Gastrocnemius medialis (tissue), 4 donors: ENCODE measurements at places on chromosomes 7 and 10. TPM values are rescaled to one million over a fixed set of nuclear protein-coding genes. Genes with fewer than 3 reads are reported as not detected.

AGAP6 gene
- 6.4 TPM for total RNA-seq

- H3K27ac ChIP-seq, result no peak overlapping the region
- H3K4me1 ChIP-seq, result no peaks in the 10 kb centered on the region
- H3K27me3 ChIP-seq, result no peaks in the 10 kb centered on the region
- no peak for DNase-seq
- no peaks in the 10 kb centered on the region for H3K36me3 ChIP-seq
Observed at GRCh38 chr10:60346661-60347060, 43.0 kb downstream of the ANK3 start.

- H3K4me3 ChIP-seq, result no peak overlapping the region
- DNase-seq, result no peak
- no peak overlapping the region for H3K27ac ChIP-seq
Observed at GRCh38 chr7:94258418-94259300, 136.0 kb upstream of the COL1A2 start.

DNA sequence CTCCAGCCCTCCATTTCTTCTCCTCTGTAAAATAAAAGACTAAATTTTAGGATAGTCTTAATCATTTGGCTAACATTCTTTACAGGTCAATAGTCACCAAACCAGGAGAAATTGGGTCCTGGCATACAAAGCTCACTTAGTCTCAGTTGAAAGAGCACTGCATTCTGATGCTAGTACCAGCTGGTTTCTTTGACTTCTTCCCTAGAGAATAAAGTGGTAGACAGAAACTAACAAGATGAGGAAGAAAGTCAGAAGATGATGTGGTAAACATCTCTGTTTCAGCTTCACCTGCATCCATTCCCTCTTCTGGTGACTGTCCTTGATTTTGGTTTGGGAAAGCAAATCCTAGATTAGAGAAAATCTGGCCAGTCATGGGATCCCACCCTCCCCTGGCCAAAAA, 37.2 kb downstream of the NKX2-3 start:
- H3K36me3 ChIP-seq, result no peaks in the 10 kb centered on the region
- no peak for DNase-seq
- H3K27ac ChIP-seq, result no peak overlapping the region
- H3K4me3 ChIP-seq, result no peak overlapping the region
- peaks cover 6% of the 10 kb centered on the region for H3K27me3 ChIP-seq

GRCh38 chr10:101597091-101597900, 9.2 kb downstream of the DPCD start:
- H3K27ac ChIP-seq, result no peak overlapping the region
- DNase-seq, result no peak
- no peaks in the 10 kb centered on the region for H3K36me3 ChIP-seq
- peaks cover 11% of the 10 kb centered on the region for H3K4me1 ChIP-seq

DNA sequence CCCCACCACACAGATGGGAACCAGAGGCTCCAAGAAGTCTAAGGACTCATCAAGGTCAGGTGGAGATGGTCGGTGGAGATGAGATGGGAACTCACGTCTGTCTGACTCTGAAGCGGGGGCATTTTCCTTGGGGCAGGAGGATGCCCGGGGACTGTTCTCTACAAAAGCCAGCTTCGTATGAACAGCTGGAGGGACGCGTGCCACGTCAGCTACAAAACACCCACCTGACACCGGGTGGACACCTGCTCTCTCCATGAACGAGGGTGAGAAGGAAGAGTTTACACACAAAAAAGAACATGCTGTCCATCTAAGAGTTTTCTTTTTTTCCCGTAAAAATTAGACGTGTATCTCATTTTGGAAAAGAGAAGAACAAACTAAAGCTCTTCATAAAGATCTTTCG, 47.7 kb downstream of the C10orf143 start:
- no peak overlapping the region for H3K27ac ChIP-seq
- H3K4me3 ChIP-seq, result no peak overlapping the region
- H3K27me3 ChIP-seq, result no peaks in the 10 kb centered on the region
- no peaks in the 10 kb centered on the region for H3K4me1 ChIP-seq
